ENCODE measurements at places on chromosomes 5 and 9.

GRCh38 chr9:98045234-98046179, 11.0 kb upstream of the NANS start:
- DNase-seq = no peak

- no peak for DNase-seq
Measured at GRCh38 chr9:78542491-78543181, 245.7 kb downstream of the PSAT1 start.

- no peak for DNase-seq
Measured at GRCh38 chr5:134784241-134784920, 25.8 kb downstream of the DDX46 start.

GRCh38 chr9:79481846-79482477, 89.8 kb upstream of the TLE4 start:
- no peak for DNase-seq

- no peak for DNase-seq
Measured at GRCh38 chr9:75410405-75410804, 322.1 kb downstream of the OSTF1 start.

GRCh38 chr5:158869092-158869491, 230.6 kb downstream of the EBF1 start:
- DNase-seq = no peak

- no peak for DNase-seq
Measured at GRCh38 chr5:103036601-103037000, 83.3 kb downstream of the GIN1 start.

DNA sequence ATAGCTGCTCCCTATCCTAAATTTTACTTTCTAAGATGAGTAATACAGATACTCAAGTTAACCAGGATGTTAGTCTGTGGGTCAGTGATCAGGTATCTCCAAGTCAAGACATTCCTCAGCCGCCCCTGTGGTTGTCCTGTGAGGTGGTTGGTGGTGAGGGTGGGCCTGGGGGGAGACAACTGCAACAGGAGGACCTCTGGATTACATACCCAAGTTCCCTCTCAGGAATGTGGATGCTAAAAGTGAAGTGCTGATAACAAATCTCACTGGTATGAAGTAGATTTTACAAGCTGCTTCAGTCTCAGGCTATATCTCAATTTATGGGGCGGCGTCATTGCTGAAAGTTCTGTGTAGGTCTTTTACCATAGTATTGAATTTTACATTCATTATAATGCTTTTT, 38.3 kb downstream of the SLC1A3 start:
- DNase-seq = no peak

GRCh38 chr5:159031915-159032314, 67.8 kb downstream of the EBF1 start:
- no peak for DNase-seq

DNA sequence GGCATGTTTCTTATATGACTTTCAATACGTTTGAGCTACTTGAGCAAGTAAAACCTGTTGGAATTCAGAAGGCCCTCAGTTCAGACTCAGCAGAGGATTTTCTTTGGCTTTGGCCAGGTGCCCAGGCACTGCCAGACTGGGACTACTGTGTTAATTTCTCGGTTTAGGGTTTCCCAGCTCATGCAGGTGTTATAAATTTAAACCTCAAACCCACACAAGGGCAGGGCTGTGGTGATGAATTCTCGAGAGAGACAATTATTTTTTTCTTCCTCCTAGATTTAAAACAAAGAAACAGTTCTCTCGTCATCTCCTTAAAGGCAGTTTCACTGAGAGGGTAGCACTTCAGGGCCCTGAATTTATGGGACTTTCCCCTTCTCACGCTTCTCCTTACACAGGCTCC, 406.0 kb upstream of the PIK3R1 start:
- no peak for DNase-seq

DNA sequence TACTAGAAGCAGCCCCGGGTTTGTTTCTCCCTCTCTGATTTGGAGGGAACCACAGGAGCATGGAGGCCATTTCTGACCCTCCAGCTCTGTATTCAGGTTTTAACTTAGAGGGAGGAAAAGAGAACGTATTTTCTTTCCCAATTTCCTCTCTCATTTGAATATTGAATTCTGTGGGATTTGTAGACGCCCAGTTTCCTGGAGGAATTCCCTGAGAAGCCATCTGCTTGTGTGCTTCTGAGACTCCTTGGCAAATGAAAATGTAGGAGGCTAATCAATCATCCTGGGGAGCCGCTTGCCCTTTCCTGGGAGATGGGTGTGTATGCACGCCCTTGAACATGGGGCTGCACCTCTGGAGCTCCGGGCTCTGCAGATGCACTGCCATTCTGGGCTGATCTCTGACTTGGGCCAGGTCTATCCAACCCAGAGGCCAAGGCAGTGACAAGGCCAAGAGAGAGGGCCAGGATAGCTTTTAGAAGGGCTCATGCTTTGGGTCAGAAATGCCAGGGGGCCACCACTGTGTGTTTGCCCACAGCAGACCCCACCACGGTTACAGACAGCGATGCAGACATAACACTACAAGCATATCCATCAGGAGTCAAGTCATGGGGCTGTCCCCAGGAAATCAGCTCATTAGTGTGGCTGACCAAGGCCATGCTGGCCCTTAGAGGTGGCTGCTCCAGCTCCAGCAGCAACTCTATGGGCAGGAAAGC, 174.5 kb downstream of the C5orf15 start:
- DNase-seq = no peak

- DNase-seq = no peak
Measured at GRCh38 chr9:35798658-35799374, 7.4 kb downstream of the NPR2 start.

DNA sequence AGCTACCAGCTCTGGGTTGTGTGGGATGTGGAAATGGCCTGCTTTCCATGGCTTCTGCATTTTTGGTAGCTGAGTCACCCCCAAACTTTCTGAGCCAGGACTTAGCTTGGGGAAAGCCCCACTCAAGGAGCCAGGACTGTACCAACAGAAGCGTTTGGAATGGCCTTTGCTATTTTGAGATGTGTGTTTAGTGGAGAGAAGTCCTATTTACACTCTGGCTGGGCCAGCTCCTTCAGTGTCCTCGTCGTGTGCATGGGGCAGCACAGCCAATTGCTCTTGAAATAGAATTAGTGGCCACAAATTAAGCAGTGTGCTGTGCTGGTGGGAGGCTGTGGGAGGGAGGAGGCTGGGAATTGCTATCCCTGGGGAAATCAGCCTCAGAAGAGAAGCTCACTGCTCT, 51.6 kb downstream of the ENTREP1 start:
- DNase-seq = no peak

DNA sequence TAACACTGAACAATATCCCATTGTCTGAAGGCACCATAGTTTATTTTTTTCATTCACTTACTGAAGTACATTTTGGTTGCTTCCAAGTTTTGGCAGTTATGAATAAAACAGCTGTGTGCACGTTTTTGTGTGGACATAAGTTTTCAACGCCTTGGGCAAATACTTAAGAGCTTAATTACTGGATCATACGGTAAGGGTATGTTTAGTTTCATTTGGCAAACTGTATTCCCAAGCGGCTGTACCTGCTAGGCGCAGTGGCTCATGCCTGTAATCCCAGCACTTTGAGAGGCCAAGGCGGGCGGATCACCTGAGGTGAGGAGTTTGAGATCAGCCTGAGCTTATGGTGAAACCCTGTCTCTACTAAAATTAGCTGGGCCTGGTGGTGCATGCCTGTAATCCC, 63.7 kb upstream of the FAM120A start:
- DNase-seq = no peak

DNA sequence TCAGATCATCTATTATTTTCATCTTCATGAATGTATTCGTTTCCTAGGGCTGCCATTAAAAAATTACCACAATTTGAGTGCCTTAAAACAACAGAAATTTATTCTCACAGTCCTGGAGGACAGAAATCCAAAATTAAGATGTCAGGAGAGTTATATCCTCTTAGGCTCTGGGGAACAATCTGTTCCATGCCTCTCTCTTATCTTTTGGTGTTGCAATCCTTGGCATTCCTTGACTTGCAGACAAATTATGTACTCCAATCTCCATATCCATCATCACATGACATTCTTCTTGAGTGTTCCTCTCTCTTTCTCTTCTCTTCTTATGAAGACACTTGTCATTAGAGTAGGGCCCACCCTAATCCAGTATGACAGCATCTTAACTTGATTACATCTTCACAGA, 339.4 kb downstream of the EFNA5 start:
- DNase-seq = no peak

- DNase-seq = no peak
Measured at GRCh38 chr5:45376417-45376816, 319.8 kb downstream of the HCN1 start.

GRCh38 chr5:170389550-170389892, 354 bp upstream of the KCNMB1 start:
- no peak for DNase-seq

GRCh38 chr5:6703806-6704205, 9.4 kb upstream of the TENT4A start:
- DNase-seq = no peak

- no peak for DNase-seq
Measured at GRCh38 chr9:24594234-24594850, 48.6 kb upstream of the IZUMO3 start.

GRCh38 chr5:139681112-139681458, 32.9 kb downstream of the CXXC5 start:
- DNase-seq = no peak

GRCh38 chr5:23332650-23333251, 174.7 kb upstream of the PRDM9 start:
- DNase-seq = no peak

DNA sequence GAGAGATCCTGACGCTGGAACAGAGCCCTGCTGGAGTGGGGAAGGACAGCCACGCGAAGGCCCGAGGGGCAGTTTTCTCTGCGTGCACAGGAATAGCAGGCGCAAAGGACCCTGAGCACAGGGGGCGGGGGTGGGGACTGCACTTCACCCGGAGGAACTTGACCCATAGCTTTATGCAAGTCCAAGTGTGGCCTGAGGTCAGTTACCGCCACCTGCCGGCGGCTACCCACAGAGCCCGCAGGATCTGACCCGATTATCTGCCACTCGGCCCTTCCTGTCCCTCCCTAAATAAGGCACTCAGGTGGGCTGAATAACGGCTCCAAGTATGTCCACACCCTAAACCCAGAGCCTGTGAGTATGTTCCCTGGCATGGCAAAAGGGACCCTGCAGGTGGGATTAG, 65.4 kb upstream of the FCN1 start:
- DNase-seq = no peak

- DNase-seq = no peak
Measured at GRCh38 chr5:94498199-94498598, 120.2 kb downstream of the KIAA0825 start.

- DNase-seq = no peak
Measured at GRCh38 chr5:53373451-53374158, 106.8 kb upstream of the FST start.

GRCh38 chr5:159403906-159404681, 73.8 kb upstream of the IL12B start:
- DNase-seq = no peak

DNA sequence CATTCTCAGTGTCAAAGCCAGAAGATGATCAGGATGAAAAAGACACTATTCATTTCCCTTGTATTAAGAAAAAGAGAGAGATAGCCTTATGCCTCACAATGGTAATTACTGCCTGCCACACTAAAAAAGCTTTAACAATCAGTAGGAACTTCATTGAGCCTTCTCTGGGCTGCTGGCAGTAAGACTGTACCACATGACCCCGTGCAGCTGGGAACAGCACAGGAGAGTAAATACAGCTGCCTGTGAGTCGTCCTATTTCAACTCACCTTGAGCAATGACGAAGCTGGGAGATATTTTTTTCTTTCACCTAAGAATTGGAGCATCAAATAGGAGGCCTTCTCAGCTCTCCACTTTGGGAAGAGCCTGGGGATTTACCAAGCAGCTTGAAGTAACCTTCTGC, 316.3 kb downstream of the GABRB2 start:
- no peak for DNase-seq

- no peak for DNase-seq
Measured at GRCh38 chr9:86337469-86338108, 16.6 kb downstream of the TUT7 start.

- DNase-seq = no peak
Measured at GRCh38 chr5:132265336-132266030, 8.0 kb downstream of the PDLIM4 start.

DNA sequence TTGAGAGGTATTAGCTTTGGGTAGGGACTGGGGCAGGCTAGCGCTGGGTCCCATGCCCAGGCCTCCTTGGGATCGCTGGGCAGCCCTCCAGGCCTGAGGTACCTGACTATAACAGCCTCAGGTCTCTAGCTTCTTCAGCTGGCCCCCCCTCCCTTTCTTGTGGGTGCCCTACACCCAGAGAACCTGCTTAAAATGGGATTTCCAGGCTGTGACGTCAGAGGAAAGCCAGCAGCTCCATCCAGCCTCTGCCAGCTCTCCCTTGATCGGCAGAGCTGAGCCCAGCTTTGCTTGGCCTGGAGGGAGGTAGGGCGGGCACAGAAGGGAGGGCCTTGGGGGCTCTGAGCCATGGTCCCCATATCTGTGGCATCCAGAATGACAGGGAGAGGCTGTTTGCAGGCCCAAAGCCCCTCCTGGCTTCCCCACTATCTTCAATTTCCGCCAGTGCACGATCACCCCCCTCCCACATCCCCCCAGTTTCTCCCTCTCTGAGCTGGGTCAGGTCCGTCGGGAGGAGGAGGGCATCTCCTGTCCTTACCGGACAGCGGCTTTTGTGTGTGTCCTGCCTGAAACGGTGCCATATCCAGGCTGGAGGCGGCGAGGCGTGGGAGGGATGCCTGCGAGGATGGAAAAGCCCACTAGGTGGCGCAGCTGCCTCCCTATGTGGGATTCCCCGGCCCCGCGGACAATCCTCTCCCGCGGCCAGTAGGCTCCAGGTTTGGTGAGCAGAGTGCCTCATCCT, 10.8 kb downstream of the REEP2 start:
- peak; percentile 71 for DNase-seq

DNA sequence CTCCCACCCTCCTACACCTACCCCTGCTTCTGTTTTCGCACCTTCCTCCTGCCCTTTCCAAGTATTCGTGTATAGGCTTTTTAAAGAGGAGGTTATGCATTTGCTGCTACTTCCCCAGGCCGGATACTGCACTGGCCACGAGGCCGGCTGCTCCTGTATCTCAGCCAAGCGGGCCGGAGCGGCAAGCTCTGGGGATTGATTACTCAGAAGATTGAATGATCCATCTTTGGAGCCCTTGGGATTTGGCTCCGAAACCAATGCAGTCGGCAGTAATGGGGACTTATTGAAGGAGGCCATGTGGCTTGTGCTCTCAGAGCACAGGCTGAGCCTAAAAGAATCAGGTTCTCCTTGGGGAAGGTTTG, 405.3 kb downstream of the TLE4 start:
- no peak for DNase-seq

GRCh38 chr5:151799407-151799806, 27.7 kb downstream of the G3BP1 start:
- DNase-seq = no peak

DNA sequence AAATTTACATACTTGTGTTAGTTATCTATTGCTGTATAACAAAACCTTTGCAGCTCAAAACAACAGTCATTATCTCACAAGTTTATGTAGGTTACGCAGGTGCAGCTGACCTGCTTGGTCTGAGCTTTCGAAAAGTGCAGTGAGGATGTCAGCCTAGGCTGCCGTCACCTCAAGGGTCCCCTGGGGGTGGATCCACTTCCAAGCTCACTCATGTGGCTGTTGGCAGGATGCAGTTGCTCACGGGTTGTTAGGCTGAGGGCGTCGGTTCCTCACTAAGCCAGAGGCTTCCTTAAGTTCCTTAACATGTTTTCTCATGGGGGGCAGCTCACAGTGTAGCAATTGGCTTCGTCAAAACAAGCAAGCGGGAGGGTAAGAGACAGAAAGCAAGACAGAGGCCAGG, 139.8 kb downstream of the DOCK8 start:
- no peak for DNase-seq

- peak; percentile 85 for DNase-seq
Measured at GRCh38 chr5:179858241-179858585, 404 bp downstream of the MRNIP start.

Data from caudate nucleus (tissue), 63 donors.